Keratinocyte (primary cell): ENCODE measurements at places on chromosomes 7 and 10. TPM values are rescaled to one million over a fixed set of nuclear protein-coding genes. Genes with fewer than 3 reads are reported as not detected.

DNA sequence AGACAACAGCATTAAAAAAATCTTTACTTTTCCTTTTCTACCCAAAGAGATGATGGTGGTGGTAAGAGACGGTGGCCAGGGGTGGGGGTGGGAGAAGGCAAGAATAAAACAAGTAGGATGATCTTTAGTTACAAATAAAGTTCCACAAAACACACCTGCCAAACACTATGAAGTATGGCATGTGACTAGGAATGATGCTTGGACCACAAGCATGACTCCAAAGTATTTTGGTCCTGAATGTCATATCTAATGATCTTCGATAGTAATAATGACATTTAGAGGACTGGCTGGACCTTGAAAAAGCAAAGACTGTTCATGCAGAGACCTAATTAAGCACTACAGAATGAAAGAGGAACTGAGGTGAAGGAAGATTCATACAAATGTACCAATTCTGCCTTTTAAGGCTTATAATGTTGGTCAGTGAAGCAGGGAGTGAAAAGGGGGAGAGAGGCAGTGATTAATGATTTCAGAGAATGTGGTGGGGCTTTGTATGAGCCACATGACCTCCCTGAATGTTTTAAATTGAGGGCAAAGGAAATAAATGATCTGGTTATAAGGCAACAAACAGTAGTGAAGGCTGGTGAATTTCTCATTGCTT, 29.6 kb upstream of the DKK1 start:
- no peak for DNase-seq

DNA sequence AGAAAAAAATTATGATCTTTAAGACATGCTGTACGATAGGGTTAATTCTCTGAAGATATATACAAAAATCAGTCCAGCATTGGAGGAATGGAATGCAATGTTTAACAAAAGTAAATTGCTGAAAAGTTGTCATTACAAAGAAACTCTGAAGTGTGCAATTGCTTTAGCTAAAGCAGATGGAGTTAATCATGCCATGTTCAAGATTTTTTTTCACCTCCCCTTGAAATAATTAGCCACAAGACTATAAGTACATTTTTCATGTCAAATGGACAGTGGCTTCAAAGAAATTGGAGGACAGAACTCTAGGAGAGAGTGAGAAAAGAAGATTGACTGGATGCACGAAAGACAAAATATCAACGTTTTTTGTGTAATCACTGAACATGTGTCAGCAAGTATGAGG, 63.1 kb upstream of the MEOX2 start:
- no peak for DNase-seq

- no peak for DNase-seq
These were observed 61.9 kb downstream of the AP3M1 start for GRCh38 chr10:74088722-74089121.

- DNase-seq: no peak
These were observed 50.5 kb downstream of the PRF1 start for GRCh38 chr10:70551971-70552422.

DNA sequence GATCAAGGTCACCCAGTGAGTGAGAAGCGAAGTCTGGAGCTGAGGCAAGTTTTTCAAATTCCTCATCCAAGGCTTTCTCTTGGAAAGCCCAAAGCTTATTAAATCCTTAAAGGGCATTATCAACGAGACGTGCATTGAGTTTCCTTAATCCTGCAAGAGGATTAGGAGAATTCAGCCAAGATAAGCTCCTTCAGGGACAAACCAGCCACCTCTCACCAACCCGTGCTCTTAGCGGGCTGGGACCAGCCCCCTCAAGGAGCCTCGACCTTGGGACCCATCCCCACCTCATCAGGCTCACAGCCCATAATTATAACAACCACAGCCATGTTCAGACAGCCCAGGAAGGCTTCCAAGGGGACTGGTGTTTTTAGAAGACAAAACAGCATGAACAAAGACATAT, 12.0 kb upstream of the SLC29A4 start:
- no peak for DNase-seq

DNA sequence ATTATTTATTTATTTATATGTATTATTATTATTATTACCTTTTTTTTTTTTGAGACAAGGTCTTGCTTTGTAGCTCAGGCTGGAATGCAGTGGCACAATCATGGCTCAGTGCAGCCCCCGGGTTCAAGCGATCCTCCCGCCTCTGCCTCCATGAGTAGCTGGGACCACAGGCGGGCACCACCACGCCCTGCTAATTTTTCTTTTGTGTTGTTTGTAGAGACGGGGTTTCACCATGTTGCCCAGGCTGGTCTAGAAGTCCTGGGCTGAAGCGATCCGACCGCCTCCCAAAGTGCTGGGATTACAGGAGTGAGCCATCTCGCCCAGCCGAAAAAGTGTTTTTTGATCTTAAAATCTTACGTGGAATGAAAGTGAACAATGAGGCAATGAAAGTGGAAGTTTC, 79.4 kb upstream of the C1GALT1 start:
- no peak for DNase-seq

GRCh38 chr7:38310591-38311101, 37.2 kb upstream of the TARP start:
- DNase-seq: no peak

DNA sequence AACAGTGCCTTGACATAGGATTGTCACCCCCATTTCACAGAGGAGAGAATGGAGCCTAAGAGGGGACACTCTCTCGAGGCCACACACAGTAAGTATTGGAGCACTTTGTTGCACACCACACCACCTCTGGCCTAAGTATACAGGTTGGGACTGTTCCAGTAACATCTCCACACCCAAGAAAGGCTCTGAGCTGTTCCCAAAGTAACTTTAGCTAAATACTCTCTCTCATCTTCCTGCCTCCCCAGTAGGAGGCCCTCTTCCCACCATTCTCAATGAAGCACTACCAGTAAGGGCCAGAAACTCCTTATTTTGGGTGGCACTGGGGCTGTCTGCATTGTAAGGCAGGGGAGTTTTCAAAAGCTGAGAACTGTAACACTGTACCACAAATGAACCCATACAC, 189.5 kb downstream of the ZNF438 start:
- DNase-seq: no peak

DNA sequence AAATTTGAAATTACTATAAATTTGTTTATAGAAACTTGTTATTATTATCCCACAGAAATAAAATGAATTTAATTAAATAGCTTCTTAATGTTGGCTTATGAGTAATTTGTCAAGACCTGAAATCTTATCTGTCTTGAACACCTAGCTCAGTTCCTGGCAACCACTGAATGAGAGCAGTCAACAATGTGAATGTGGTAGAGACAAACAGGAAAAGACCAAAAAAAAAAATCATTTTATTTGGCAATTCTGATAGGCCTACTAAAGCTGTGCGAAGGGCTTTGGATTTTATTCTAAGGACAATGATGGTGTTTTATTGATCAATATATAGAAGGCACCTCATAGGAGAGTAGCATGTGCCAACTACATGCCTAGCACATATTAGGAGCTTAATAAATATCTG, 127.8 kb upstream of the RSU1 start:
- DNase-seq: no peak

The CTAGE6 gene
- 0.04 TPM in 1 of 3 replicates, not detected in the others for polyA plus RNA-seq

The COL13A1 gene
- polyA plus RNA-seq: 0.89 to 3.2 TPM (median 1.5 TPM) in 3 replicates
